NCI-H146 (cell line): ENCODE measurements at places on chromosomes 4 and X.

- DNase-seq = no peak
Observed at GRCh38 chr4:2281575-2282343, 19.9 kb upstream of the MXD4 start.

DNA sequence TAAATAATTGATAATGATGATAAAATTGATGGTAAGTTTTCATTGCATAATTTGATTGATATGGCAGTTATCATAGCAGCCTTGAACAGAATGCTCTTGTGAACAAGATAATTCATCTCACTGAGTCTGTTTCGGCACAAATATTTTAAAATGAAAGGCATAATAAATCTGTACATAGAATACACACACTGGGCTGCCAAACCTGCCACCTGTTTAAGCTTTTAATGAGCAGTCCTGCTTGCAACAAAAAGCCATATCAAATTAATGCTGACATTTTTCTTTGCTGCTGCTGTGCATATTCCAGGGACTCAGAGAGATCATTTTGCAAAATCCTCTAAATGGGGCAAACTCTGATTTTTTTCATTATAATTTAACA, 201.1 kb downstream of the ARHGAP24 start:
- DNase-seq = no peak

GRCh38 chr4:58191109-58191508, 1080.9 kb upstream of the IGFBP7 start:
- DNase-seq = peak; percentile 69

- peak; percentile 3 for DNase-seq
Observed at GRCh38 chr4:41661442-41662076, 87.0 kb downstream of the PHOX2B start.

DNA sequence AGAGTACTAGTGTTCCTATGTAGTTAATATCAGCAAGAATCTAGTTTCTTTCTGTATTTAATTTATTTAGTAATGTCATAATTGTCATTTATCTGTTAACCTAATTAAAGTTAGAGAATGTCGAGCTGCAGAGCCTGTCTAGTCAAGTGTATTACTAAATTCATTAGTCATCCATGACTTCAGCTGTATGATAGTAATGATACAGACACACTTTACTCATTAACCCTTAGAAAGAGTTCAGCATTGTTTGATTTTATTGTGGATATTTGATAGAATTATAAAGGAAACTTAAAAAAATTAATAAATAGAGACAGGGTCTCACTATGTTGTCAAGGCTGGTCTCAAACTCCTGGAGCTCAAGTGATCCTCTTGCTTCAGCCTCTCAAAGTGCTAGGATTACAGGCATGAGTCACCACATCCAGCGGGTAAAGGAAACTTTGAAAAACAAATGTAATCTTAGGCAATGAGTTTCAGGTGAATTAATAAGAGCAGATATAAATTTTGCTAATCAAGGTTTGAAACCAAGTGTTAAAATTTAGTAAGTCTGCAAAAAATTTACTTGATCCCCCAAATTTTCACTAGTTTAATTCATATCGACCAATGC, 110.6 kb downstream of the ANK2 start:
- no peak for DNase-seq

- DNase-seq = peak; percentile 54
Observed at GRCh38 chr4:170138580-170139194, 48.9 kb upstream of the AADAT start.

DNA sequence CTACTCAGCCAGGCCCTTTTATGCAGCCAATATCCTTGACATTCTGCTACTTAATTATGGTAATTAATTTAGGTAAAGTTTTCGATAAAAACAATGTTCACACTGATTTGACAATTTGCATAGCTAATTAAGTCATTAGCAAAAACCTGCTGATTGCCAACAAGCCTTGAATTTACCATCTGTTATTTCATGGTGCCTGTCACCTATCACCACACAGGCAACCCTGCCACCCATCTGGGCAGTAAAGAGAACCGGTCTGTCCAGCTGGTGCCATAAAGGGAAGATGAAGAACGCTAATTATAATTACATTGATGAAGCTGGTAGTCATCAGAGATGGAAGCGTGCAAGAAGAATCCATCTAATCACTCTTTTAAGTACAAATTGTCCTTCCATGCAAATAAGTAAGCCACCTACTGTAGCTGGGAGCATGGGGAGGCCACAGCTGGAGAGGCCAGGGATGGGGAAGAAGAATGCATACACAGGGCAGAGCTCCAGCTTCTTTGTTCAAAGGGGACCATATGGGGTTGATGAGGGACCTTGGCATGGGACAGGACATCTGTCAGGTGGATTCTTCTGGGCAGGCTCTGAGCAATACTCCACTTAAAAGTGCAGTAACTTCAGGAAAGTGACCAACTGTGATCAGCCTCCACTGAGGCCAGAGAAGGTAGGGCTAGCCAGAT, 277.3 kb upstream of the TAPT1 start:
- DNase-seq = no peak

DNA sequence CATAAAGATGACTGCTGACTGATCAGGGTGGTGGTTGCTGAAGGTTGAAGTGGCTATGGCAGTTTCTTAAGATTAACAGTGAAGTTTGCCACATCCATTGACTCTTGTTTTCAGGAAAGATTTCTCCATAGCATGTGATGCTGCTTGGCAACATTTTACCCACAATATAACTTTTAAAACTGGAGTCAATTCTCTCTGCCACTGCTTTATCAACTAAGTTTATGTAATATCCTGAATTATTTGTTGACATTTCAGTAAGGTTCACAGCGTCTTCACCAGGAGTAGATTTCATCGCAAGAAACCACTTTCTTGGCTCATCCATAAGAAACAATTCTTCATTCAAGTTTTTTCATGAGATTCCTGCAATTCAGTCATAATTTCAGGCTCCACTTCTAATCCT, 166.5 kb upstream of the SPRY1 start:
- no peak for DNase-seq

GRCh38 chr4:56971383-56971782, 6.0 kb downstream of the NOA1 start:
- no peak for DNase-seq

DNA sequence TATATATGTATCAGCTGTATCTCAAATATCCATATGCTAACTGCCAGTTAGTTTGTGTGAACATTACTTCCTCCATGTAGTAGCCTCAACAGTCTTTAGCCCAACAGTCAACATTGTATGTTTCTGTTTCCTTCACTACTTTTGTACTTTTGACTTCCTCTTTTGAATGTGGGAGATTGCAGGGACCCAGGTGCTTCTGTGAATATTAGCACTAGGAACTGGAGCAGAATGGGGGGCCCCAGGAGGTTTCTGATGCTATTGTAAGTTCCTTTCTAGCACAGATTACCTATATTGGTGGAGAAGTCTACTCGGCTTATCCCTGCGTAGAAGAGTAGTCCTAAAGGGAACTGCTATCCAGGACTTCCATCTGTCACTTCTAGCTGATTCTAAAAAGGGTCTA, 2.3 kb downstream of the PLAC8 start:
- DNase-seq = no peak

- no peak for DNase-seq
Observed at GRCh38 chr4:80014531-80014930, 58.5 kb downstream of the ANTXR2 start.

DNA sequence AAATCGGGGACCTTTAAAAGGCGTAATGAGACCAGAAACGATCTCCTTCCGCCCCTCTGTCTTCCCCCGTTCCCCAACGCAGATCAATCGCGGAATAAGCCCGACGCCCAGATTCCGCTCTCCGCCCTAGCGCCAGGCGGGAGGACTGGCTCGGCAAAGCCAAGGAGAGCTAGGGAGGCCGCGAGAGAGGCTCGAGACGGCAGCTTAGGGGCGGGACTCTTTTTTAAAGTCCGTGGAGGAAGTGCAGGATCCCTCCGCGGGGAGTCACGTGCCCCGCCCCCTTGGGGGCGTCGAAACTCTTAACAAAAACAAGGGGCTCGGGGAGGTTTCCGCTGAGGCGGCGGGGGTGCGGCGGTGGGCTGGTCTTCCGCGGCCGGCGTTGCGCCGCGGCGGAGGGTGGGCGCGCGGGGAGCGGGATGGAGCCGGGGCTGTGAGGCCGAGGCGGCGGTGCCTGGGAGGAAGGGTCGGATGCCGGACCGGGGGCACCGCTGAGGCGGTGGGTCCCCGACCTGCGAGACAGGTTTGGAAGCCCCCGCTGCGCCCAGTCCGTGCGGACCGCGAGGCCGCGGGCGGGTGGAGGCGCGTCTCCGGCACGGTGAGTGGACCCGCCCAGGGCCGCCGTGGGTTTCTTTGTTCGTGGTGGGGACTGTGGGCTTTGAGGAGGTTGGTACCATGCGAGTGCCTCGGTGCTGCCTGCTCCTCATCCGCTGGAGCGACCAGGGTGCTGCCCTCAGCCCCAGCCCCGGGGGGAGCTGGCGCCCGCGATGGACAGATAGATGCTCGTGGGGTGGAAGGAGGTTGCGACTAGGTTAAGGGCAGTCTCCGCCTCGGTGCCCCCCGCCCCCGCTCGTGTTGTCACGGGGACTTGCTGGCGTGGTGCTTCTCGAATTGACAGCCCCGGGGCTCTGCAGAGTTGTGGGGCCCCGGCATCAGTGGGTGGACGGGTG, at the start of gene CCNG2:
CCNG2 (plus strand) TSS at position 296 of the 947 bp plus-strand sequence. CDS start 1,326 bp downstream, outside the sequence.
- DNase-seq = peak; percentile 97

DNA sequence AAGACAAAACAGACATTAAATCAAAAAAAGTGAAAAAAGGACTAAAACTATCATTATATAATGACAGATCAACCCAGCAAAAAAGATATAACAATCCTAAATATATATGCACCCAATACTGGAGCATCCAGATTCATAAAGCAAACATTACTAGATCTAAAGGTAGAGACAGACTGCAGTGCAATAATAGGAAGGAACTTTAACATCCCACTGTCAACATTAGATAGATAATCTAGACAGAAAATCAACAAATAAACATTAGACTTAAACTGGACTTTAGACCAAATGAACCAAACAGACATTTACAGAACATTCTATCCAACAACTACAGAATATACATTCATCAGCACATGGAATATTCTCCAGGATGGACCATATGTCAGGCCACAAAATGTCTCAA, 29.5 kb upstream of the RAB39B start:
- no peak for DNase-seq

- no peak for DNase-seq
Observed at GRCh38 chr4:41579526-41579925, 41.6 kb downstream of the LIMCH1 start.

- DNase-seq = no peak
Observed at GRCh38 chr4:17204908-17205307, 306.5 kb upstream of the LDB2 start.

DNA sequence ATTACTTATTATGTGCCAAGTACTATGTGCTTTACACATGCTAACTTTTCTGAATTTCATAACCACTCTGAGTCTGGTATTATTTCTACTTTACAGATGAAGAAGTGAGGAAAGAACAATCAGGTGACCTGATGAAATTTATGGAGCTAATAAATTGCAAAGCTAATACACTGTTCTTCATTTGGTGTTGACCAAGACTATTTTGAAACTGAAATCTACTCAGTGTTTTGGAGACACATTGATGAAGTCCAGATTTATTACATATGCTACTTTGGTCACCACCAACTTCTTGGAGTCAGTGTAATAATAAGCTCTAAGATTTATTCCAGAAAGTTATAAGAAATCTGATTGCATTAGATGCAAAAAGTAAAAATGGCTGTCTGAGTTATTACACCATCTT, 637.9 kb downstream of the FAT4 start:
- DNase-seq = no peak

DNA sequence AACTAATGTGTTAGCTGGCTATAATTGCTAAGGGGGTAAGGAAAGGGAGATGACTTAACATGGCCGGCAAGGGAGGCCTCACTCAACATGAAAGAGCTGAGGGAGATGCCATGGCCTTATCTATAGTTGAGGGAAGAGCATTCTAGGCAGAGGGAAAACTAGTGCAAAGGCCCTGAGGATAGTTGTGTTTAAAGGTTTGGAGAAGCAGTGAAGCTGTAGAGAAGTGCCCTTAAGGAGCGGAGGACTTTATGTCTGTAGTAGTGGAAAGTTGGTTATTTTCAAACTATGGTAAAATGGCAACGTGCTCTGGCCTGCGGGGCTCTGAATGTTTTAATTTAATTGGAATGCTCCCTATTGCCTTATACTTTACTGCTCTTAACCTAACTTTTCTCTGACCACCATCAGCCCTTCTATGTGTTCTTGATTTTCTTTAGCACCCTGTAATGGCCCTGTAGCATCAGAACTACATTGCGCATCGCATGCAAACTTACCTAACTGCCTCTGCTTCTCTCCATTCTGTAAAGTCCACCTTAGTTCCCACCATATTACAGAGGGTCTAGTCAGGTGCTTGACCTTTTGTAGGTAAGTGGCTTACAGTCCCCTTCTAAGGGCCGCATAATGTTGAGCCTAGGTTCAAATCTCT, 35.8 kb downstream of the ERVMER34-1 start:
- DNase-seq = no peak

- DNase-seq = no peak
Observed at GRCh38 chr4:90069151-90069550, 58.0 kb upstream of the CCSER1 start.

DNA sequence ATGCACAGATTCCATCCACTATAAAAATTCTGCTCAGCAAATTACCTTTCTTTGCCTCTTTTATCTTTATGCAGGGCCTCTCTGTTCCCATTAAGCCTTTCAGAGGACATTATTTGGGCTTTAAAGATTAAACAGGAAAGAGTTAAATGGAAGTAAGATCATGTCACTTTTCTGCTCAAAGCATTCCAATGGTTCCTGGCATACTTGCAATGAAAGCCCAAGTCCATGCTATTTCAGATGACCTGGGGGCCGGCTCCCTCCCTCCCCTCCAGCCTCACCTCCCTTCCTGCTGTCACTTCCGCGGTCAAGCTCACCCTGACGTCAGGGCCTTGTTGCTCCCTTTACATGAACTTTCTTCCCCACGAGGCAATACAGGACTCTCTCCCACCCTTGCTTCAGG, 125.5 kb downstream of the C4orf51 start:
- DNase-seq = no peak

DNA sequence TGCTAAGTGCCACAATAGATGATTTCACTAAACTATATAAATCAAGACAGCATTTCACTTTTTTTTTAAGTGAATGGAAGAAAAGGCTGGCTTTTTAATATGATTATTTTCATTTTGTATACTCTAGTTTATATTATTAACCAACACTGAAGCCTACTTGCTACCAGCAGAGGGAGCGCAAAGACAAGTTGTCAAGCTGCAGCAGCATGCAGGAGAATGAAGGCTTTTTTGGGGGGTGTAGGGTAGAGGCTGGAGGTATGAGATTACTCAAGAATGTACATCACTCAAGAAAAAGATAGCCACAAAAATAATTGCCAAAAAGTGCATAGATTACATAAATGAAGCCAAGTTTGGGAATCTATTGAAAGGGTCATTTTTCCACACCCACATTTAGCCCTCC, 519.5 kb downstream of the FGF13 start:
- DNase-seq = peak; percentile 1

DNA sequence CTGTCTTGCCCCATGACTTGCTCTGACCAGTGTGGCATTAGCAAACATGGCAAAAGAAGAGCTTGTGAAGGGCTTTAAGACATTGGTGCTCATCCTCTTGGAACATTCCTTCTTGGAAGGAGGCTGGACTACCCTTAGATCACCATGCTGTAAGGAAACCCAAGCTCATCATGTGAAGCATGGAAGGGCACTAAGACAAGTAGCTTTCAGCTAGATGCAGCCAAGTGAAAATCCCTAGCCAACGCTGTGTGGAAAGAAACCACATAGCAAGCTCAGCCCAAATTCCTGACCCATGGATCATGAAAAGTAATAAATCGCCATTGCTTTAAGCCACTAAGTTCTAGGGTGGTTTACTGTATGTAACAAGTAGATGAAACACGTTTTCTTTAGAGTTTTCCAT, 12.4 kb upstream of the PACRGL start:
- DNase-seq = no peak

GRCh38 chr4:111178231-111178630, 555.4 kb upstream of the PITX2 start:
- no peak for DNase-seq
